ENCODE measurements at places on chromosomes 16 and 17.

GRCh38 chr16:53611179-53611696, 92.4 kb downstream of the RPGRIP1L start:
- DNase-seq: no peak

GRCh38 chr17:42853004-42853403, 2.0 kb downstream of the AOC3 start:
- no peak for DNase-seq

DNA sequence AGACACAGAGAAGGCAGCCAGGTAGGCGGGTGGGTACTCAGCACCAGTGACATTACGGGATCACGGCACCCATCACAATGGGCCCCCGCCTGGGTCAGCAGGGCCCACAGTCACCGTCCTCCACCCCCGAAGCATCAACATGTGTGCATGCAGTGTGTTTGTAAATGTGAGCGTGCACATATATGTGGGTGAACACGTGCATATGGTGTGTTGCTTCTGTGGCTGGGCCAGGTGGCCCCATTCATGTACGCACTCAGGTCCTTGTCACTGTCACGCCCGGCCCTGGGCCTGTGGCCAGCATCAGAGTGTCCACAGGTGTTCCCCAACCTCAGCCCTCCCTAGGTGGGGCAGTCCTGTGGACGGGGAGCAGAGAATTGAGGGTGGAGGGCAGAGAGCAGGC, 37.1 kb downstream of the TNFRSF13B start:
- DNase-seq: no peak

DNA sequence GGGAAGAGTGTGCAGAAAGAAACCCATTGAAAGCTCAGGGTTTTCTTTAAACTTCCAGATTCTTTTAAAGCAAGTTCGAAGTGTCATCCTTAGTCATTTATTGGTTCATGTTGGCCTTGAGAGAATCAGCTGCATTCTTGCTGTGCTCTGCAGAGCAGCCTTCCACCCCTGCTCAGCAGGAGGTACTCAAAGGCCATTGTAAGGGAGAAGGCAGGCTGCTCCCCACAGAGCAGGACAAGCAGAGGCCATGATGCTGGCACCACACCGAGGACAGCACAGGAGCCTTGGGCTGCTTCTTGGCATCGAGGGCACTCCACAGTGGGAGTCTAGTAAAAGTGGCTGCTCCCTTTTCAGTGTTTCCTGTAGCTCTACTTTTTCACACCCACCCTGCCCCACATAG, 29.6 kb downstream of the NMT1 start:
- no peak for DNase-seq

DNA sequence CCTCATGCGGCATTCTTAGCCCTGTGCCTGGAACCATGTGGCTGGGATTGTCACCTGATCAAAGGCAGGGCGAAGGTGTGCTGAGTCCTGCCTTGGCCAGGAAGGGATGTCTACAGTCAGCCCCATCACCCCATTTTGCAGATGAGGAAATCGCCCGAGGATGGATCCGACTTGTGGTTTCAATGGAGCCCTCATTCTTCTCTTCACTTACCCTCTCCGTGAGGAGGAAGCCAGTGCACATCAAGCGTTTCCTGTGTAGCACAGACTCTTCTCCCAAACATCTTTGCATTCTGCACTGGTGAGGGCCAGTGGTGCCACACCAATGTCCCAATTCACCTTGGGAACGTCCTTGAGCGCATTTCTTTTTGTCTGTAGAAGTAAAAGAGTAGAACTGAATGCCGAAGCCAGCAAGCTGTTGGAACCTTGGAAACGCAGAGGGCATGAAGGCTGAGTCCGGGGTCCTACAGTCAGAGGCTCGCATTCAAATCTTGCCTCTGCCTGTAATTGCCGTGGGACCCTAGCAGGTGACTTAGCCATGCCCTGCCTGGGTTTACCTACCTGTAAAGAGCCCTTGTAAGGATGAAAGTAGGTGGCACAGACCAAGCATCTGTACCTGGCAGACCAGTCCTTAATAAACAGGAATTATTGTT, 85.4 kb downstream of the IRF8 start:
- DNase-seq: no peak

GRCh38 chr16:17364319-17365210, 106.2 kb downstream of the XYLT1 start:
- DNase-seq: peak; percentile 45
